ENCODE measurements at places on chromosomes 3 and 15.
A peak's percentile ranks its signal among the peaks of the same experiment; 100 is the strongest.

DNA sequence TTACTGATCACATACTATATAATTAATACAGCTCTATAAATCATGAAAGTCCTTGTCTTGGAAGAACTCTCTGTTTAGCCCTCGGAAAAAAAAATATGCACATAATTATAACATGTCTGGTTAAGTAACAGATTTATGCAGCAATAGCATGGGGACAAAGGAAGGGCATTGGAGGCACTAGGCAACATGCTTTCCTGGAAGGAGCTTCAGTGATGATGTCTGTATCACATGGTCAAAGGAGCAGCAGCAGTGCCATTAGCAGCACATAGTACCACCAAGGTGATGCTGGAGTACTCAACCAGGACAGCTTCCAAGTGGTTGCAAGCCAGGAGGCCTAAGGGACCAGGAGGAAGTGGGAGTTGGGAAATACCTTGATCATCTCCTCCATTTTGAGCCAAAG lies 36.3 kb upstream of the PHLDB2 start:
- DNase-seq, result no peak

DNA sequence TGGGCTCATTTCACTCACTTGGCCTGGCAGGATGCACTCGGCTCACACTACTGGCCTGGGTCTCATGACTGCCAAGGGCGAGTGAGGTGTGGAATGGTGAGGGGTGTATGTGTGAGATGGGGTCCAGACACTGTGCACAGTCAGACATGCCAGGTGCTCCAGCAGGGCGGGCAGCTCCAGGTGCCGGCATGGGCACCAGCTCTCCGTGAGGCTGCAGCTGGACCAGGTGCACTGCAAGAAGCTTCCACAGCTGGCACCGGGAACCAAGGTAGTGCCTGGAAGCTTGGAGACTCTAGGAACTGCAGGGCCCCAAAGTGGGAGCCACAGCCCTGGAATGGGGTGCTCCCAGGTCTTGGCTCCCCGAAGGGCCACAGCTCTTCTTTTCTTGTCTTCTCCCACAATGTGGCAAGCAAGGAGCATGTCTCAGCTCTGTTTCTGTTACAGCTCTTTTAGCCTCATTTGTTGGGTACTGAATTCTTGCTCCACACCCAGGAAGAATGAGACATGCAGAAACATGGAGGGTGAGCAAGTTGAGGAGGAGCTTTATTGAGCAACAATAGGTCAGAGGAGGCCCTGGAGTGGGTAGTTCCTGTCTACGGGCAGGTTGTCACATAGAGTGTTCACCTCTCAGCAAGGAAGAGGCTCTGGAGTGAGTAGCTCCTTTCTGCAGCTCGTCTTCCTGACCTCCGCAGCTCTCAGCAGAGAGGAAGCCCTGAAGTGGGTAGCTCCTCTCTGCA lies 762.8 kb downstream of the CADM2 start:
- no peak for DNase-seq

DNA sequence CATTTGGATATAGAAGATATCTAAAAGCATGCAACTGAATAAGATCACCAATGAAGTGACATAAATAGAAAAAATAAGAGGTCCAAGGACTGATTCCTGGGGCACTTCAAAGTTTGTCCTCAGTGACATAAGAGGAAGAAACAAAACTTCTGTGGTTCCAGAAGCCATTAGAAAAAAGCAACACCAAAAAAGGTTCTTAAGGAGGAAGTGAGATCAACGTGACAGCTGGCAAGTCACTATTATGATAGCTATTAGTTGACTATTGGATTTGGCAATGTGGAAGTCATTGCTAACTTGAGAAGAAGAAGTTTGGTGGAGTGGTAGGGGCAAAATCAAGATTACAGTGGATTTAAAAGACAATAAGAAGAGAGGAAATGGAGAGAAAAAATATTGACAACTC lies 1098.3 kb downstream of the NAALADL2 start:
- DNase-seq, result no peak

DNA sequence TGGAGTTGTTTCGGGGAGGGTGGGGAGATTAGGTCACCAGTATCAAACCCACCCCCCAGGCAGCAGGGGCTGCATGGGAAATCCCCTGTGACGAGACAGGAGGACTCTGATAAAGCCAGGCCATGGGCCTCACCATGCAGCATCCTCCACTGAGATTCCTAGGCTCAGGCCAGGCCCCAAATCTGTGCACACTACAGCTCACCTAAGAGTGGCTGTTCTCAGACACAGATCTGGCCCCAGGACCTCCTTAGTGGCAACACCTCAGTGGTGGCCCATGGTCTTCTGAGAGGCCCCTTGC lies 29.0 kb downstream of the PXYLP1 start:
- DNase-seq, result no peak

GRCh38 chr3:134197681-134198261 lies 52.9 kb downstream of the RYK start:
- peak; percentile 51 for DNase-seq

- no peak for DNase-seq
Observed at GRCh38 chr3:128987302-128988100, 6.4 kb downstream of the CFAP92 start.

DNA sequence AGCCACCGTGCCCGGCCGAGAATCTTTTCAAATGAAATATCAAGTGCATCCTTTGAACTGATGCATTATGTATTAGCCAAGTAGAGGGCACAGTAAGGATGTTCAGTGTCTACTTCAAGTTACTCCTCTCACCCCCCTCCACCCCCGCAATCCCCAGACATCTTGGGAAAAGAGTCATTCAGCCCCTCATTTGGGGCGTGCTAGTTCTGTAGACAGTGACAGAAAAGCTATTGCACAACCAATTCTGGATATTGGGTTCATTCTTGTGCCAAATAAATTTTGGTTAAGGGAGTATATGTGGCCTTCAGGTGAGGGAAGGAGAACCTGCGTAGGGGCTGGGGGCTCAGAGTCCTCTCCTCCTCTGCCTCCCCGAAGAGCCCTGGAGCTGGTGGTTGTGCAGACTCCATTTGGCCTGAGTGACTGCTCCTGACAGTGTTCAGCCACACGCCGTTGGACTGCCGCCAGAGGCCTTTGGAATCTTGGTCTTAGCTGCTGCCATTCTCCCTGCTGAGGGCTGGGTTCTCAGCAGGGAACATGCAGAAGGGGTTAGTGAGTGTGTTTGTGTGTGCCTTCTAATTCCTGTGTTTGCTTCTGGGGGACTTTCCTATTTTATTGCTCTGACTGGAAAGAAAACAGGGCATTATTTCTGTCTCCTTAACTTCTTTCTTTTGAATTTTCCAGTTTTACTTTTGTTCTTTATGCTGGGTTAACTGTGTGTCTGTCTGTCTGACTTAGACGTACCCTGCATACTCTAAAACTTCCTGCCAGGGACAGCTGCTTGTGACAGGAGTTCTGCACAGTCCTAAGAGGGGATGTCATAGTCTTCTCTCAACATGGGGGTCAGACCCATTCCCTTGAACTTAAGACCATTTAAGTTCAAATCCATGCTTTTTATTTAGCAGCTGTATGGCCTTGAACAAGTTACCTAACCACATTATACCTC lies 21.0 kb downstream of the RARB start:
- peak; percentile 33 for DNase-seq

- no peak for DNase-seq
Observed at GRCh38 chr3:61299343-61300005, 48.2 kb upstream of the FHIT start.

GRCh38 chr3:185365291-185366073 lies 2.5 kb downstream of the MAP3K13 start:
- no peak for DNase-seq

All from fibroblast of the conjunctiva (primary cell).